GM23248 (cell line): ENCODE measurements at places on chromosomes 7 and 10.

GRCh38 chr7:39633563-39634477 lies 10.4 kb downstream of the RALA start:
- H3K4me1 ChIP-seq, result peaks cover 38% of the 10 kb centered on the region
- no peaks in the 10 kb centered on the region for H3K27me3 ChIP-seq
- DNase-seq, result no peak

GRCh38 chr10:84256510-84257342 lies 11.9 kb downstream of the RGR start:
- H3K36me3 ChIP-seq, result no peaks in the 10 kb centered on the region
- H3K27me3 ChIP-seq, result peaks cover 4% of the 10 kb centered on the region; the same call in 1 of the 2 replicates
- DNase-seq, result peak; percentile 69

DNA sequence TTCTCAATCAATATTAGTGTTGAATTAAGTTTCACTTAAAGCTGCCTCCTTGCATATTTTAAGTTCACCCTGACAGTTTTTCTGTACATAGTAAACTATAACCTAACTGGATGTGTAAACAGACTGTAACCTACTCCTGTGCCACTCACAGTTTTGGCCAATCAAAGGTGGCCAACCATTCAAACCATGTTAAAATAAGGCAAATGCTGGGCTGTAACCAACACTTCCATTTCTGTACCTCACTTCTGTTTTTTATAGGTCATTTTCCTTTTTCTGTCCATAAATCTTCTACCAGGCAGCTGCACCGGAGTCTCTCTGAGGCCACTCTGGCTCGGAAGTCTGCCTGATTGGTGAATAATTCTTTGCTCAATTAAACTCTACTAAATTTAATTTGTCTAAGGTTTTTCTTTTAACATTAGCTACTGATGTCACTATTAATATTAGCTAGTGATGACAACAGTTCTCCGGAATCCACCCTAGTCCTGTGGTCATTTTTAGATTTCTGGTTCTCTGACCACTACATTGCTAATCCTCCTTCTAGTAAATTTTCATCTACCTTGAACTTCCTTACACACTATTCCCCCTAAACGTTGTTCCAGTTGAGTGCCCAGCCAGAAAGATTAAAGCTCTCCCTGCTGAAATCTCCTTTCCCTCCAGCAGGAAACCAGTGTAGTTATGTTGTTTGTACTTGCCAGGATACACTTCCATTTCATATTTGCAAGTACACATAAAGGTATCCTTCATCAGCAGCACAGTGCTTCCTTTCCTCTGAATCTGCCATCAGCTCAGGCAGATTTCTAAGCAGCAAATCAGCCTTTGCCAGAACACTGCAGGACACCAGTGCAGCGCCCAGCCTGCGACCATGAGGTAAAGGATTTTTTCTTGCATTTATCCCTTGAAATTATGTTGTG lies 18.6 kb upstream of the IFIT2 start:
- H3K27ac ChIP-seq, result peak overlapping the region; percentile 82
- peak overlapping the region; percentile 48 for H3K4me3 ChIP-seq
- peak; percentile 69 for DNase-seq
- no peaks in the 10 kb centered on the region for H3K27me3 ChIP-seq
- peaks cover 74% of the 10 kb centered on the region for H3K4me1 ChIP-seq

GRCh38 chr10:52586710-52587109 lies 185.9 kb downstream of the MBL2 start:
- H3K36me3 ChIP-seq, result no peaks in the 10 kb centered on the region
- no peaks in the 10 kb centered on the region for H3K27me3 ChIP-seq
- H3K4me1 ChIP-seq, result no peaks in the 10 kb centered on the region
- no peak for DNase-seq
- H3K4me3 ChIP-seq, result no peak overlapping the region
- H3K27ac ChIP-seq, result no peak overlapping the region

DNA sequence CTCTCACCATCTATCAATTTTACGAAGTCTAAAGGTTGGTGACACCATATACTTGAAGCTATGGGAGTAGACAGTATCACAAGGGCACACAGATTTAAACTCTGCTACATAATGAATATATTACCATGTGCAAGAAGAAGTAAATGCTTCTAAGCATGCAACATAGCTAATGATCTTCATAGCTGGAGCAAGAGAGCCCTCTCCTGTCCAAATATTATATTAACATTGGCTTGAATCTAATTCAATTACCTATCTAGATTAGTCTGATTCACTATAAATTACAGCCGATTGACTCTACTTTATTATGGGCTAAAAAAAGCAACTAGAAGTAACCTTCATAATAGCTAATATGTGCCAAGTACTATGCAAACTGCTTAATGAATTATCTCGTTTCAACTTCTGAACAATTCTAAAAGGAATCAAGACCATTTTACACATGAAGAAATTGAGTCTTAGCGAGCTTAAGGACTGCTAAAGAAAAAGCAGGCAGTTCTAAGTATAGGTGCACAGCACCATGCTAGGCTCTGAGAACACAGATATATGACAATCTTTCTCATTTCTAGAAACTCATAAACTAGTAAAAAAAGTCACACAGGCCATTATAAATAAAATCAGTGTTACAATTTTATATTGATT lies 21.9 kb downstream of the FRA10AC1 start:
- peak; percentile 63 for DNase-seq
- peaks cover 30% of the 10 kb centered on the region for H3K36me3 ChIP-seq
- H3K27ac ChIP-seq, result no peak overlapping the region

DNA sequence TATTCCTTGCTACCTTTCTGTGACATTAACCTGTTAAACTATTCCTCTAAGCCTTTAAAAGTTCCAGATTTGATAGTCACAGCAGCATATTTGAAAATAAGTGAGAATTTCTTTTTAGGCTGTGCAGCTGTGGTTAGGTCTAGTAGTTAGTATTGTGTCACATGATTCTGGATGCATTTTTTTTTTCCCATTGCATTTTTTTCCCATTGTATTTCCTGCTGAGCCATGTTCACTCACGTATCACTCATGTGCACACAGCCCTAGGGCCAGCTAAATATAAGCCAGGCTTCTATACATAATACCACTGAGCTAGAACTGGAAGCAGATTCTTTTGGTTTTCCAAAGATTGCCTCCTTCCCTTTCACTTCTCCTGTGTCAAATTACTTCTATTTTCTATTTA lies 37.4 kb downstream of the DNAJC9 start:
- H3K4me1 ChIP-seq, result peaks cover 8% of the 10 kb centered on the region; the same call in 1 of the 2 replicates
- no peak overlapping the region for H3K4me3 ChIP-seq
- 0 out of 2 replicates have a peak, but pooled peaks cover 6% of the 10 kb centered on the region for H3K36me3 ChIP-seq
- H3K27ac ChIP-seq, result peak overlapping the region; percentile 12; the same call in 1 of the 2 replicates

- H3K36me3 ChIP-seq, result no peaks in the 10 kb centered on the region
- no peaks in the 10 kb centered on the region for H3K4me1 ChIP-seq
- H3K4me3 ChIP-seq, result no peak overlapping the region
- DNase-seq, result no peak
- no peak overlapping the region for H3K27ac ChIP-seq
Measured at GRCh38 chr7:66088861-66089838, 13.5 kb downstream of the ASL start.

DNA sequence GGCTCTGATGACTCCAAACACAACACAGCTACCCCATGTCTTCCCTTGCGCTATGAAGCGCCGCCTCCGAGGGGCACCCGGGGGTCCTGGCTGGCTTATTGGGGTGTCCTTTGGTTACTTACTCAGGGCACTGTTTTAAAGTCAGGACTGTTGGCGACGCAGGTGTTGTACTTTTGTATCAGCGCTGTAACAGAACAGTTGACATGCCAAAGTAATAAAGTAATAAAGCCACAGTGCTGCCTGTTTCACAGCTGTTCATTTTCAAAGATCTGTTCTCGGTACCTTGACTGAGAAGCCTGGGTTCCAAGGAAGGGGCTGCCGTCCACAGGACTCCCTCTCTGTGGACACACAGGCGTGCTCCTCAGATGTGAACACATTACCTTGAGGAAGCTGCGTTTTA lies 64.1 kb downstream of the WDR37 start:
- H3K36me3 ChIP-seq, result peaks cover 33% of the 10 kb centered on the region
- DNase-seq, result no peak
- no peak overlapping the region for H3K4me3 ChIP-seq
- no peak overlapping the region for H3K27ac ChIP-seq
- H3K4me1 ChIP-seq, result no peaks in the 10 kb centered on the region
- H3K27me3 ChIP-seq, result no peaks in the 10 kb centered on the region

DNA sequence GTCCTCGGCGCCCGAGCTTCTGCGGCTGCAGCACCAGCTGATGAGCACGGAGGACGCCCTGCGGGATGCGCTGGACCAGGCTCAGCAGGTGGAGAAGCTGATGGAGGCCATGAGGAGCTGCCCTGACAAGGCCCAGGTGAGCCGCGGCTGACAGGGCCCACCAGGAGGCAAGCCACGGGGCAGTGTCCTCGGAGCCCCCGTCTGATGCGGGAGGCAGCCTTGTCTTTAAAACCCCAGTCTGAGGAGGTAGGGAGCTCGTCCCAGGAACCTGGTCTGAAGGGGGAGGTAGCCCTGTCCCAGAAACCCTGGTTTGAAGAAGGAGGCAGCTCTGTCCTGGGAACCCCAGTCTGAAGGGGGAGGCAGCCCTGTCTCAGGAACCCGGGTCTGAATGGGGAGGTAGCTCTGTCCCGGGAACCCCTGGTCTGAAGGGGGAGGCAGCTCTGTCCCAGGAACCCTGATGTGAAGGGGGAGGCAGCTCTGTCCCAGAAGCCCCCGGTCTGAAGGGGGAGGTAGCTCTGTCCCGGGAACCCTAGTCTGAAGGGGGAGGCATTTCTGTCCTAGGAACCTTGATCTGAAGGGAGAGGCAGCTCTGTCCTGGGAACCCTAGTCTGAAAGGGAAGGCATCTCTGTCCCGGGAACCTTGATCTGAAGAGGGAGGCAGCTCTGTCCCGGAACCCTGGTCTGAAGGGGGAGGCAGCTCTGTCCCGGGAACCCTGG lies 53.1 kb upstream of the GTF2IRD1 start:
- H3K36me3 ChIP-seq, result peaks cover 3% of the 10 kb centered on the region; the same call in 1 of the 2 replicates
- H3K4me3 ChIP-seq, result no peak overlapping the region
- H3K27ac ChIP-seq, result no peak overlapping the region
- no peaks in the 10 kb centered on the region for H3K27me3 ChIP-seq

GRCh38 chr10:46787321-46787615 lies 124.0 kb upstream of the PTPN20 start:
- H3K27me3 ChIP-seq, result no peaks in the 10 kb centered on the region
- peak; percentile 82 for DNase-seq
- H3K27ac ChIP-seq, result peak overlapping the region; percentile 85
- peaks cover 4% of the 10 kb centered on the region for H3K4me1 ChIP-seq

GRCh38 chr10:116465546-116465945 lies 37.9 kb downstream of the PNLIPRP3 start:
- no peaks in the 10 kb centered on the region for H3K4me1 ChIP-seq
- no peaks in the 10 kb centered on the region for H3K27me3 ChIP-seq
- no peak for DNase-seq
- no peaks in the 10 kb centered on the region for H3K36me3 ChIP-seq
- no peak overlapping the region for H3K27ac ChIP-seq

DNA sequence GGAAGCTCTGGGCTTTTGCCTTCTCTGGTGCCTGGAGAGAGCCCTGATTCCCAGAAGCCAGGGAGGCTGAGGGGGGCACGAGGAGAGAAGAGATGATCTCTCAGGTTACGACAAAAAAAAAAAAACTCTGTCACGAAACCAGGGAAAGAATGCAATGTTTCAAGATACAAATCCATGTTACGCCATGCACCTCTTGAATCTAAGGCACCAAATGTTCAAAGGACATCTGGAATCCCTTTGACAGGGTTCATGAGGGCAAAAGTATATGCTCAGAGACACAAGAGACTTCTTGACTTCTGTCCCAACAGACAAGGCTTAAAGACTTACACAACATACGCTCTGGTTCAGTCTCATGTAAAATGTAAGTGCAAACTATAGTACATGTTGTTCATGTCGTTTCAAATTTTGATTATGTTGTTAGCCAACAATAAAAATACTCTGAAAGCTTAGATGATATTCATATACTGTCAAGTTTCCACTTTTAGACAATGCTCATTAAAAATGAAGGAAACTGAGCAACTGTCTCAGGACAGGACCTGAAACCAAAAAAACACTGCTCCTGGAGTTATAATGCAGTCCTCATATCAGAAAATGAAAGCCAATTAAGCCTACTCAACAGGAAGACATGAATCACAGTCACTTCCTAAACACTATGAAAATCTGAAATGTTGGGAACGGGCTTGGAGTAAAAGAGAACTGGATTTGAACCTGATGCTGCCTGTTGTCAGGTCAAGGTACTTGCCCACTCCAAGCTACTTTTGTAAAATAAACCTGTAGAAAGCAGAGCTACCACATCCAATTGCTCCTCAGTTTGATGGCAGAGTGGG lies 72.3 kb downstream of the CHCHD3 start:
- no peaks in the 10 kb centered on the region for H3K27me3 ChIP-seq
- H3K4me3 ChIP-seq, result no peak overlapping the region

GRCh38 chr7:16739863-16740622 lies 13.5 kb upstream of the TSPAN13 start:
- peak overlapping the region; percentile 54 for H3K27ac ChIP-seq
- H3K4me3 ChIP-seq, result no peak overlapping the region

DNA sequence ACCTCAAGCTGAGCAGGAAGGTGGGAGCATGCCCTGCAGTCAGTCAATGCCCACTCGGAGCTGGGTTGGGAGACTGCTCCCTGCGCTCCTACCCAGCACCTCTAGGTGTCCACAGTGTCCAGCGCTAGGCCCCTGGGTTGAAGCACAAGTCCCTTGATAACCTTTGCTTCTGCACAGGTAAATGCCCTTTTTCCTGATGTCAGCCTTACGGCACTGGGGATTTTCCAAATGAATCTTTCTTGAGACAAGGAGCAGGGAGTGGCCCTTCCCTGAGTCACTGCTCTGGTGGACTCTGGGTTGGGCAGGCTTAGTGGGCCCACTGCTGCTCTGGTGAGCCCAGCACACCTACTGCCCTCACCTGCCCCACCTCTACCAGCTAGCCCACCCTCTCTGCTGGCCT lies 61.9 kb upstream of the OPN4 start:
- no peak overlapping the region for H3K4me3 ChIP-seq
- no peak overlapping the region for H3K27ac ChIP-seq
- no peak for DNase-seq
- H3K27me3 ChIP-seq, result no peaks in the 10 kb centered on the region

GRCh38 chr10:71748671-71749191 lies 24.6 kb downstream of the VSIR start:
- H3K4me3 ChIP-seq, result no peak overlapping the region
- no peak overlapping the region for H3K27ac ChIP-seq
- H3K27me3 ChIP-seq, result no peaks in the 10 kb centered on the region
- H3K4me1 ChIP-seq, result no peaks in the 10 kb centered on the region
- peaks cover 9% of the 10 kb centered on the region; the same call in 1 of the 2 replicates for H3K36me3 ChIP-seq
- DNase-seq, result no peak

DNA sequence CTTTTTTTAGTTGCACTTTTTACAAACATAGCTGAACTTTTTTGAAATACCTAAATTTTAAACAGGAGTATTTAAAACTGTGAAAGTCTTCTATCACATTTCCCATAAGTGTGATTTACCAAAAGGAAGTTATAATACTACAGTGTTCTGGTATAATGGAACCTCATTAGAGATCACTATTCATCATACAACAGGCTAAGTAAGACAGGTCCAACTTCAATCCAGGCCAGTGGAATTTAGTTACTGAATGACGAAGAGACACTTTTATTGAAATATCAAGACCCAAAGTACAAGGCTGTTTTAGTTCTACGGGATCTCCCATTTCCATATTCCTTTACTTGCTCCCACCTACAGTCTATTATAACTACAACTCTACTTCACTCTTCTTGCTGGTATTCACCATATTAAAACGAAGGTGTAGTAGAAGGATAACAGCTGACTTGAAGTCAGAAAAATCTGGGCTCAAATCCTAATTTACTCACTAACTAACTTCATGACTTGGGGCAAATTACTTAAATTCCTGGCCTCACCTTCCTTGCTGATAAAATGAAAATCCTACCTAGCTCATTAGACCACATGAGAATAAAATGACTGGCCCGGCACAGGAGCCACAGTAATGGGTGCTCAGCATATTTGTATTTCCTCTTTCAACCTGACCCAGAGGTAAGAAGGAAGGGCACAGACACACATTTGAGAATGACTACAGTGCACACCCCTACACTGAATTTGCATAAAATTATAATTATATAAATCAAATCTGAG lies 21.6 kb downstream of the GPAM start:
- no peak overlapping the region for H3K27ac ChIP-seq
- no peaks in the 10 kb centered on the region for H3K4me1 ChIP-seq
- H3K36me3 ChIP-seq, result peaks cover 41% of the 10 kb centered on the region
